ENCODE measurements at places on chromosomes 16 and 17. TPM values are rescaled to one million over a fixed set of nuclear protein-coding genes. Genes with fewer than 3 reads are reported as not detected.
A peak's percentile ranks its signal among the peaks of the same experiment; 100 is the strongest.

Gene JUP
- total RNA-seq: 0.63 TPM

Gene SLC5A11
- not detected for total RNA-seq

Gene CLDN7
- total RNA-seq: 1.2 TPM

Gene C16orf96
- 0.08 TPM for total RNA-seq

Gene WNT9B
- not detected for total RNA-seq

Gene GJD3
- not detected for total RNA-seq

GRCh38 chr16:48014349-48015135 lies 141.3 kb downstream of the ABCC12 start:
- H3K4me1 ChIP-seq: no peaks in the 10 kb centered on the region
- H3K36me3 ChIP-seq: no peaks in the 10 kb centered on the region
- DNase-seq: no peak
- H3K4me3 ChIP-seq: no peak overlapping the region

- peak overlapping the region; percentile 61 for H3K4me3 ChIP-seq
- H3K4me1 ChIP-seq: peaks cover 43% of the 10 kb centered on the region
- no peaks in the 10 kb centered on the region for H3K27me3 ChIP-seq
- H3K36me3 ChIP-seq: no peaks in the 10 kb centered on the region
- DNase-seq: no peak
These were observed 34.9 kb downstream of the GNAO1 start for GRCh38 chr16:56226187-56226586.

DNA sequence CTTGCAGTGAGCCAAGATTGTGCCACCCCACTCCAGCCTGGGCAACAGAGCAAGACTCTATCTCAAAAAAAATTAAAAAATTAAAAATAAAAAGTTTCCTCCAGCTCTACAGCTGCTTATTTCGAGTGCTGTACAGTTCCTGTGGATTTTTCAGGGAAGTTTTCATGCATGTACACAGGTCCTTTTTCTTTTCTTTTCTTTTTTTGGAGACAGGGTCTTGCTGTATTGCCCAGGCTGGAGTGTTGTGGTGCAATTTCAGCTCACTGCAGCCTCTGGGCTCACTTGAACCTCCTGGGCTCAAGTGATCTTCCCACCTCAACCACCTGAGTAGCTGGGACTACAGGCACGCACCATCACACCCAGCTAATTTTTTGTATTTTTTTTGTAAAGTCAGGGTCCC lies 15.9 kb downstream of the EEF2K start:
- H3K27me3 ChIP-seq: no peaks in the 10 kb centered on the region
- H3K4me1 ChIP-seq: peaks cover 7% of the 10 kb centered on the region
- no peak overlapping the region for H3K27ac ChIP-seq
- no peak overlapping the region for H3K4me3 ChIP-seq
- DNase-seq: no peak
- H3K36me3 ChIP-seq: no peaks in the 10 kb centered on the region

DNA sequence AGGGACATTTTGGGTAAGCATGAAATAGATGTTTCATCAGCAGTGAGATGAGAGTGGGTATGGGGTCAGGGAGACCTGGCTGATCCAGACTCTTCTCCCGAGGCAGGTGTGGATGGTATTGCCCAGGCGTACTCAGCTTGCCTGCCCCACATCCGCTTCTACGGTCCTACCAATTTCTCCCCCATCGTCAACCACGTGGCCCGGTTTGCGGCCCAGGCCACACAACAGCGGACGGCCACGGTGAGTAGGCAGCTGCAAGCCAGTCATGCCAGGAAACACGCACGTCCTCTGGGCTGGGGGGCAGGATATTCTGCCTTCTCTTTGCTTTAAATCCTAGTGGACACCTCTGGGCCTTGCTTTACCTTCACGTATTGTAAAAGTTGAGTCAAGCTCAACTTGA lies 44.7 kb downstream of the CPNE2 start:
- no peaks in the 10 kb centered on the region for H3K27me3 ChIP-seq
- H3K36me3 ChIP-seq: no peaks in the 10 kb centered on the region
- no peak for DNase-seq
- no peak overlapping the region for H3K4me3 ChIP-seq
- peaks cover 51% of the 10 kb centered on the region for H3K4me1 ChIP-seq

DNA sequence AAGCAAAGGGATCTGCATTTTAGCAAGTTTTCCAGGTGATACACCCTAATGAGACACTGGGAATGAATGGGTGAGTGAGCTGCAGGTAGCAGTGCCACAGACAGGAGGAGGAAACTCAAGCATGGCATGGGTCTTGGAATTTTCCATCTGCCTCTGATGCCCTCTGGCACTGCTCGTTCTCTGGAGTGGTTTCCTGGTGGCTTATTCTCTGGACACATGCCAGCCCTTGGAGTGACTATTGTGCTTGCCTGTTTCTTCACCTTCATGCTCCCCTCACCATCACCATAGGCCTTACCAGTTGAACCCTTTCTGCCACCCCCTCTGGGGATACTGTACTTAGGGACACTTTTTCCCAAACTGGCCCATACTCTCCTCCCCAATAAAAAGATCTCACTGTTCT lies 1.6 kb downstream of the COASY start:
- no peak for DNase-seq
- peaks cover 23% of the 10 kb centered on the region for H3K4me1 ChIP-seq
- peak overlapping the region; percentile 56 for H3K4me3 ChIP-seq
- peak overlapping the region; percentile 94 for H3K27ac ChIP-seq
- no peaks in the 10 kb centered on the region for H3K36me3 ChIP-seq

DNA sequence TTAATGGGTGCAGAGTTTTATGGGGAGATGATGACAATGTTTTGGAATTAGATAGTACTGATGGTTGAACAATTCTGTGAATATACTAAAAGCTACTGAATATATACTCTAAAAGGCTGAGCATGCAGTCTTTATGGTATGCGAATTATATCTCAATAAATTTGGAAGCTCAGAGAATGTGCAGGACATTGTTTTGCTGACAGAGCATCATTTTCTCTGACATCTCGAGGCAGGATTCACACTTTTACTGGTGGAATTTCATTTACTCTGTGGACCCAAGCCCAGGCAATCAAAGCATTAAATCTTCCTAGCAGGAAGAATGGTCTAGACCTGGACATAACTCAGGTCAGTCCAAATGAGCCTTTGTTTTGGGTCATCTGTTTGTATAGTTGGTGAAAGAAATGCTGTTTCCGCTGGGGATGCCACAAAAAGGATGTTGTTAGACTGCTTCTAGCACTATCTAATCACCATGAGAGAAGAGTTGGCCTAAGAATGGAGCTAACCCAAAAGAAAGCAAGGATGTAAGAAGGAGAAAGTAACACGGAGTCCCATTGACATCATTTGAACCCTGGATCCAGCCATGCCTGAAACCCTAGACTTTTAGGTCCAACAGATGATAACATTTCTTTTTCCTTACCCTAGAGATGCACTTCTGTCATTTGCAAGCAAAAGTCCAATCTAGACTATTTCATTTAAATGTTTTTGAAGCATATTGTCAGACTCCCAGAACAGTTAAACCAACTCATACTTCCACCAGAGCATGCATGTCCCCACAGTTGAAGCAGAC lies 18.8 kb upstream of the USP10 start:
- peaks cover 3% of the 10 kb centered on the region for H3K4me1 ChIP-seq
- no peak overlapping the region for H3K4me3 ChIP-seq
- no peak overlapping the region for H3K27ac ChIP-seq
- peaks cover 37% of the 10 kb centered on the region for H3K27me3 ChIP-seq
- H3K36me3 ChIP-seq: no peaks in the 10 kb centered on the region
- no peak for DNase-seq

GRCh38 chr17:50043290-50044148 lies 12.4 kb upstream of the ITGA3 start:
- peaks cover 46% of the 10 kb centered on the region for H3K27me3 ChIP-seq
- no peak overlapping the region for H3K27ac ChIP-seq
- DNase-seq: no peak
- H3K4me1 ChIP-seq: no peaks in the 10 kb centered on the region
- no peaks in the 10 kb centered on the region for H3K36me3 ChIP-seq

DNA sequence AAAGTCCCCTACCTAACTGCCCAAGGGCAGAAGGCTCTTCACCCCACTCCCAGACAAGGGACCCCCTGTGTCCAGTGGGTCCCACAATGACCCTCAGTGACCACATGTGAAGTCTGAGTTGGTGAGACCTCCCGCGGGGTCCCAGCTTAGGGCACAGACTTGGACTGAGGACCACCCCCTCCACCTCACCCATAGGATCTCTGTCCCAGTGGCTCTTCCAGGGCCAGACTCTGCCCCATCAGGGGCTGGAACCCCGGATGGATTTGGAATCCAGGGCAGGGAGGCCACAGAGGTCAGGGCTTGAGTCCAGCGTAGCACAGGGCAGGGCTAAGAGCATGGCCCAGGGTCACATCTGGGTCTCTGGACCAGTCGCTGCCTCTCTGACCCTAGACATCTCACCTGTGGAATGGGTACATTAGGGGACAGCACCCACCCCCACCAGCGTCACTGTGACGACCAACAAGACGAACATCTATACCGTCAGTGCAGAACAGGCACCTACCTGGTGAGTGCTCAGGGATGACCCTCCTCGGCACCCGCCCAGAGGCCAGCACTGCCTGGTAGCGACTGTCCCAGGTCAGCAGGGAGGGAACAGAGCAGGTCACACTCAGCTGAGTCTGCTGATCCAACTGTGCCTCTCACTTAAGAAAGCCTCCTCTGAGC lies 37.7 kb downstream of the TNFRSF13B start:
- H3K4me1 ChIP-seq: peaks cover 4% of the 10 kb centered on the region
- H3K27me3 ChIP-seq: peaks cover 10% of the 10 kb centered on the region
- H3K27ac ChIP-seq: no peak overlapping the region

DNA sequence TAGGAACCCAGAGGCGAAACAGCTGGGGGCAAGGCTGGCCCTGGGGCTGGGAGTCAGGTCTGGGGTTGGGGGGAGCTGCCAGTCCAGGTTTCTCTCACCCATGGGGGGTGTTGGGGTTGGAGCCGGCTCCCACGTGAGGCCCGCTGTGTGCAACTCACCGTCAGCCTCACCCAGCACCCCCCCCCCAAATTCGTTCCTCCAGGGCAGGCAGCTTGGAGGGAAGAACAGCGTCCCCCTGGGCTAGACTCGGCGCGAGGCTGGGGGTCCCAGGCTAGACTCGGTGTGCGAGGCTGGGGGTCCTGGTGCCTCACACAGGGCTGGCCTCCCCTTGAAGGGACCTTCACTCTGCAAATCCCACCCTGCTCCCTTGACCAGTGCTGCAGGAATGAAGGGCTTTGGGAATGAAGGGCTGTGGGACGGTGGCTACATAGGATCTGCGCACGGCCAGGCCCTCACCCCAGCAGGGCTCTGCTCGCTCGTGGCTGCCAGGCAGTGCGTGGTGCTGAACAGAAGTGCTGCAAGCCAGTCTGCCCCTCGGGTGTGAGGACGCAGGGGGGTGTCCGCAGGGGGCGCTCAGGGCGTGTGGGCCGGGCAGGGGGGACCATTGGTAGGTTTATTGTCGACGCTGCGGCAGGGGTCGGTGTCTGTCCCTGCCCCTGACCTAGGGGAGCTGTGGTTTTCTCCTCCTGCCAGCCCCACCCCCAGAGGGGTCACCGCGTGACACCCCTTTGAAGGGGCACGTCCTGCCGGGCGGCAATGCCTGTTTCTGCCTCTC lies 74.7 kb downstream of the KLHDC4 start:
- no peaks in the 10 kb centered on the region for H3K36me3 ChIP-seq
- H3K4me1 ChIP-seq: no peaks in the 10 kb centered on the region
- no peak for DNase-seq
- peaks cover 7% of the 10 kb centered on the region for H3K27me3 ChIP-seq
- H3K27ac ChIP-seq: no peak overlapping the region

DNA sequence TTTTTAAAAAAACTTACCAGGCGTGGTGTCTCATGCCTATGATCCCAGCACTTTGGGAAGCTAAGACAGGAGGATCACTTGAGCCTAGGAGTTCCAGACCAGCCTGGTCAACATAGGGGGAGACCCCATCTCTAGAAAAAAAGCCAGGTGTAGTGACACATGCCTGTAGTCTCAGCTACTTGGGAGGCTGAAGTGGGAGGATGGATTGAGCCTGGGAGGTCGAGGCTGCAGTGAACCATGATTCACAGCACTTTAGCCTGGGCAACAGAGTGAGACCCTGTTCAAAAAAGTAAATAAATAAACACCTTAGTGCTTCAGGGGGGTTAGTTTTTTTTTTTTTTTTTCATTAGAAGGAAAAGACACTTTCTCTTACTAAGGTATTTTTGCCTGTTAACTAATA lies 58.9 kb upstream of the LRRC37A3 start:
- no peak overlapping the region for H3K4me3 ChIP-seq
- no peak for DNase-seq
- H3K4me1 ChIP-seq: peaks cover 31% of the 10 kb centered on the region
- peaks cover 2% of the 10 kb centered on the region for H3K36me3 ChIP-seq
- H3K27me3 ChIP-seq: no peaks in the 10 kb centered on the region
- peak overlapping the region; percentile 98 for H3K27ac ChIP-seq

DNA sequence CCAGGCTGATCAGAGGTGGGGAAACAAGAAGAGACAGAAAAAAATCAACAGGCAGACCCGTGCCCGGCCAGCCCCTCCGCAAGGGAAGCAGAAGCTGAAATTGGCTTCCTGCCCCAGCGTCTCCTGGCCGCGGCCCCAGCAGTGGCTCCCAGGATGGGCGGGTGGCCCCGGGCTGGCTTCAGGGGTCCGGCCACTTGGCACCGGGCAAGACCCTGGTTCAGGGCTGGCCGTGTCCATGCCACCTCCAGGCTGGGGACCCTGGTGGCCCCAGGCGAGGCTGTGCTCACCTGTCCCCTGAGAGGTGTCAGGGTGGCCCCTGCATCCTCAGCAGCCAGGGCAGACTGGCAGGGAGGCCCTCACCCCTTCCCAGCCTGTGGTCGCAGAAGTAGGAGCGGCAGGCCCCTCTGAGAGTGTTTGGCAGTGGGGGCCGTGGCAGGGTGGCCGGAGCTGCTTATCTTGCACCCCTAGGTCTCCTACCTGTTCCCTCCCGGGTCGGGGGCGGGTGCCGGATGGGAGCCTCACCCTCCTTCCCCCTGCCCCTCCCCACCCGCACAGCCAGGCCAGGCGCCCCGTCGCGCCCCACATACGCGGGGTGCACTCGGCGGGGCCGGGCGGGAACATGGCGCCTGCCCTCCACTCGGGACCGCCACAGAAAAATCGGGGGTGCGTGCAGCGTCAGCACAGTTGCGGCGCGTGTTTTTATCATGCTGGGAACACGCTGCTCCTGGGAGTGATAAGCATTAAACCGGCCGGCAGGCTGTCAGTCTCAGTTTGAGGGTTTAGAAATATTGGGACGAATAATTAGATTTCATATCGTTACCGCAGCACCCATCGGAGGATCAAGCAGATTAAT lies 46.7 kb upstream of the ZC3H18 start:
- H3K36me3 ChIP-seq: no peaks in the 10 kb centered on the region
- no peak overlapping the region for H3K4me3 ChIP-seq
- no peak overlapping the region for H3K27ac ChIP-seq
- H3K27me3 ChIP-seq: no peaks in the 10 kb centered on the region

GRCh38 chr16:31350275-31351005 lies 4.5 kb upstream of the ITGAX start:
- peaks cover 19% of the 10 kb centered on the region for H3K27me3 ChIP-seq
- no peak overlapping the region for H3K4me3 ChIP-seq
- peaks cover 8% of the 10 kb centered on the region for H3K36me3 ChIP-seq
- peaks cover 18% of the 10 kb centered on the region for H3K4me1 ChIP-seq

- no peaks in the 10 kb centered on the region for H3K27me3 ChIP-seq
- H3K4me3 ChIP-seq: no peak overlapping the region
- H3K4me1 ChIP-seq: no peaks in the 10 kb centered on the region
These were observed 82.9 kb downstream of the LMF1 start for GRCh38 chr16:887846-888245.

Data from T-helper 17 cell (primary cell).